ENCODE measurements at places on chromosomes 11 and 22.

GRCh38 chr22:49719046-49719445, 108.6 kb downstream of the BRD1 start:
- no peaks in the 10 kb centered on the region for H3K4me1 ChIP-seq
- H3K4me3 ChIP-seq = no peak overlapping the region
- peaks cover 37% of the 10 kb centered on the region for H3K27me3 ChIP-seq
- no peaks in the 10 kb centered on the region for H3K36me3 ChIP-seq
- H3K27ac ChIP-seq = no peak overlapping the region

GRCh38 chr11:79702303-79702702, 261.5 kb upstream of the TENM4 start:
- no peak overlapping the region for H3K4me3 ChIP-seq
- H3K27me3 ChIP-seq = no peaks in the 10 kb centered on the region
- H3K36me3 ChIP-seq = no peaks in the 10 kb centered on the region
- H3K27ac ChIP-seq = no peak overlapping the region

DNA sequence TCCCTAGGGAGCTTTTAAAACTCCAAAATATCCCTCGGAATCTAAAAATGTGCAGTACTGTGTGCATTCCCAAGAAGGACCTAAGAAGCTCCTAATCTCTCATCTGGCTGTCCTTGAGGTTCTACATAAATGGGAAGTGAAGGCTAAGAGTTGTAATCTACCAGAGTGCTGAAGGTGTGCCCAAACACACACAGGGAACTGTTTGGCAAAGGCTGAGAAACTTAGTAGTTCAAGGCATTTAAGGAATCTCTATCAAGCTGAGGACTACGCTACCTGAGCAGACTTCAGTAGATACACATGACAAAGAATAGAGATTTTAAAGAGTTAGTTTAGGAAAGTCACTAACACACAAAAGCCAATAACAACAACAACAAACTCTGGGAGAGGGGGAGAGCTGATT, 71.1 kb downstream of the TTC28 start:
- H3K4me3 ChIP-seq = no peak overlapping the region
- no peak overlapping the region for H3K27ac ChIP-seq
- H3K36me3 ChIP-seq = no peaks in the 10 kb centered on the region
- no peak for DNase-seq

DNA sequence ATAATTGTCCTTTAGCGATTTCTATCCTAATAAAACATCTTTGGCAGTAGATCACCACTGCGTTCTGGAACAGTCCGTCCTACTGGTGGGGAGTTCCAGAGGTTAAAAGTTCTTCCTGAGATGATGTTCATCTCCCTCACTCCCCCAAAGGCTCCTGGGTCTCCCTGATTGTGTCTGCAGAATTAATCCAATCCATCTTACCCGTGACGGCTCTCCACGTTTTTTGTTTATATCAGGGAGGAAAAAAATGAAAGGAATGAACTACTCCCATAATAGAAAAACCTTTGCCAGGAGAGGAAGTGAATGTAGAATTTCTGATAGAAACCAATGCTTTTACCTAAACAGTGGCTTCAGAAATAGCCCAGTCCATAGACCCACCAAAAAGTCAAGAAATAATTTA, 81.6 kb downstream of the LARGE1 start:
- H3K4me1 ChIP-seq = no peaks in the 10 kb centered on the region
- H3K27me3 ChIP-seq = no peaks in the 10 kb centered on the region
- DNase-seq = no peak
- no peak overlapping the region for H3K4me3 ChIP-seq
- H3K27ac ChIP-seq = no peak overlapping the region
- no peaks in the 10 kb centered on the region for H3K36me3 ChIP-seq

GRCh38 chr22:26199665-26200064, 30.4 kb downstream of the SEZ6L start:
- H3K4me1 ChIP-seq = no peaks in the 10 kb centered on the region
- no peak for DNase-seq
- peaks cover 13% of the 10 kb centered on the region for H3K27me3 ChIP-seq

GRCh38 chr11:82903843-82904586, 2.5 kb downstream of the DDIAS start:
- no peak for DNase-seq
- no peak overlapping the region for H3K27ac ChIP-seq
- no peak overlapping the region for H3K4me3 ChIP-seq
- H3K27me3 ChIP-seq = no peaks in the 10 kb centered on the region
- H3K4me1 ChIP-seq = no peaks in the 10 kb centered on the region

DNA sequence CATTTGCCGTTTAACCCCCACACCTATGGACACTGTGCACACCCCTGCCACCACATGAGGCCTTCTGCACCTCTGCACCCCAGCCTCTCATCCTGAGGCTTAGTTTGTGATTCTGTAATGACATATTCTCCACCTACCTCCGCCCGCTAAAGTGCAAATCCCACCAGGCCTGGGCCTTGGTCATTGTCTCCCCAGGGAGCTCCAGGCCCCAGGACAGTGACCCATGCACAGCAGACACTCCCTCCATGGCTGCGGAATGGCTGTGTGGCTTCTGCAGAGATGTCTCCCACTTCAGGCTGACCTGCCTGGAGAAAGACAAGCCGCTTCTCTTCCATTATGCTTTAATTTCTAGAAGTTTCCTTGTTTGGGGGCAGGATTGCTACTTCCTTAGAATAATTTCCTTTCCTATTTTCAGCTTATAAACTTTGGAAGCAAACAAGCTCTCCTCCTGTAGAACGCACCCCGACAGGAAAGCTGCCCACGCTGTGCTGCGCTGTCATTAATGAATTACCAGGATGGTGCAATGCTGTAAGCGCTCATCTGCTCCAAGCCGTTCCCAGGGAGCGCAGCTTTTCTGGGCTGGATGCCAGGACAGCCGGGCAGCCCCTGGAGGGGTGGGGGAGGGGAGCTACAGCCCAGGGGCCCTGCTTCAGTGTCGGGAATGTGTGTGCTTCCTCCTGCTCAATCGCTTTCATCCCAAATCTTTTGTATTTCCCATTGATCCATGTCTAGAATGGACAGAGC, 618.0 kb downstream of the BRD1 start:
- no peak overlapping the region for H3K4me3 ChIP-seq
- H3K27me3 ChIP-seq = peaks cover 37% of the 10 kb centered on the region
- H3K27ac ChIP-seq = no peak overlapping the region
- peak; percentile 14 for DNase-seq
- H3K4me1 ChIP-seq = no peaks in the 10 kb centered on the region

- no peak overlapping the region for H3K4me3 ChIP-seq
- no peak overlapping the region for H3K27ac ChIP-seq
- no peaks in the 10 kb centered on the region for H3K4me1 ChIP-seq
- H3K27me3 ChIP-seq = no peaks in the 10 kb centered on the region
Observed at GRCh38 chr11:10669258-10670033, 24.1 kb downstream of the IRAG1 start.

DNA sequence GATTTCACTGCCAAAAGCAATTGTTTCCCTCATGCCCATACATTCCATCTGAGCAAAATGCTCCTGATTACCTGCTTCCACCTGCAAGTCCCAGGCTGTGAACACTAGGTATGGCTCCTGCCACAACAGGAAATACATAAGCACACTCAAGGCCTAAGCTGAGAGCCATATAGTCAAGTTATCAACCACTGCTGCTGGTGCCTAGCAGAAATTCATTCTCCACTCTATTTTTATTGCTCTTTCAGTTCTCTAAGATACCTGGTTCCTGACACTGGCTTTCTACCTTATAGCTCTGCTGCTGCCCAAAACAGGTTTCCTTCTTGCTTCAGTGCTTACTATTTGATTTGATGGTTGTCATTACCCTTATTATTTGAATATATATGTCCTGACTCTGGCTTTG, 31.6 kb downstream of the SLC36A4 start:
- no peak overlapping the region for H3K27ac ChIP-seq
- no peak for DNase-seq
- no peaks in the 10 kb centered on the region for H3K27me3 ChIP-seq
- H3K4me3 ChIP-seq = no peak overlapping the region

DNA sequence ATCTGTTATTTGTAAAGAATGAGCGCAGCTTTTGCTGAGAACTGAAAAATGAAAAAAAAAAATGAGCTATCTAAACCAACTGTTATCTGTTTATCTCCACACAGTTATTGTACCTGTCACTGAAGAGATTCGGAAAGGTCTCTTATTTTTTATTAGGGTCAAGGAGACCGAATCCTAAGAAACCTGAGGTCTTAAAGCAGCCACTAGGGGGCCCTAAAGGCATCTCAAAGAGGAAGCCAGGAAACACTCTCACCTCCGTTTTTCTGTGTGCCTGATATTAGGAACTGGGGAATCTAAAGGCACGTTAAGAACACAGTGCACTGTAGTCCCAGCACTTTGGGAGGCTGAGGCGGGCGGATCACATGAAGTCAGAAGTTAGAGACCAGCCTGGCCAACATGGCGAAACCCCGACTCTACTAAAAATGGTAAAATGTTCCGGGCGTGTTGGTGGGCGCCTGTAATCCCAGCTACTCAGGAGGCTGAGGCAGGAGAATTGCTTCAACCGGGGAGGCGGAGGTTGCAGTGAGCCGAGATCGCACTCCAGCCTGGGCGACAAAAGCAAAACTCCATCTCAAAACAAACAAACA, 3.5 kb upstream of the LARGE1 start:
- H3K27me3 ChIP-seq = no peaks in the 10 kb centered on the region
- peak overlapping the region; percentile 14 for H3K27ac ChIP-seq
- H3K4me3 ChIP-seq = no peak overlapping the region

DNA sequence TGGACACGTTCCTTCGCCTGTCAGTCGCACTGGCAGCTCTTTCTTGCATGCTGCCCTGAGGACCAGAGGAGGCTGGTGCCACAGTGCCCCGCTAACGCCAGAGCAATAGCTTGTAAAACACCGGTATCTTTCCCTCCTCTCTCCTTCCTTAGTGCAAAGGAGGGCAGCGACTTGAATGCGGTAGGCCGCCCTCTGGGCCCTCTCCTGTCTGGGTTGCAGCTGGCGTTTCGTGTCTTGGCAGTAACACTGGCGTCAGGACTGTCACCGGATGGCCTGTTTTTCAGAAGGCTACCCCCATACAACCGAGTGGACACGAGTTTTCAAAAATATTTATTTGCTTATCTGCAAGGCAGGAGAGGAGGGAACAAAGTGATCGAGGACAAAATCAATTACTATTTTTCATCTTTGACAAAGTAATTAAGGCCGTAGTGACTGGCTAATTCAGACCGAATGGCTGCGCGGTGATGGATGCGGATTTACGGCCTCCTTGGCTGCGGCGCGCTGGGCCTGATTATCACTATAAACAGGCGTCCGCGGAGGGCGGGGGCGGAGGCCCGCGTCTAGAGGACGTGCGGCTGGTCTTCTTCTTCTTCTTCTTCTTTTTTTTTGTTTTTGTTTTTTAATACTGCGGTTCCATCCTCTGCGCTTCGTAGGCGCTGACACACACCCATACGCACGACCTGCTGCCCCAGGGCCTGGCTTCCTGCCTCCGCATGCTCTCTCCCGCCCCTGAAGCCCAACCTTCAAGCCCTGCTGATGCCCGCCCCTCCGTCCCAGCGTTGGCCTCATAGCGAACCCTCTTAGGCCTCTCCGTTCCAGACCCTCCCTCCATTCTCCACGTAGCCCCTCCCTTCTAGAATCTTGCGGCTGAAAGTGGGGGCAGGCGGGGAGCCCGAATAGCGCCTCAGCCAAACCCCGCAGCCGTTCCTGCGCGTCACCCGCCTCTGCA, 2.9 kb upstream of the SLC6A5 start:
- H3K36me3 ChIP-seq = no peaks in the 10 kb centered on the region
- no peaks in the 10 kb centered on the region for H3K4me1 ChIP-seq
- H3K27ac ChIP-seq = no peak overlapping the region

DNA sequence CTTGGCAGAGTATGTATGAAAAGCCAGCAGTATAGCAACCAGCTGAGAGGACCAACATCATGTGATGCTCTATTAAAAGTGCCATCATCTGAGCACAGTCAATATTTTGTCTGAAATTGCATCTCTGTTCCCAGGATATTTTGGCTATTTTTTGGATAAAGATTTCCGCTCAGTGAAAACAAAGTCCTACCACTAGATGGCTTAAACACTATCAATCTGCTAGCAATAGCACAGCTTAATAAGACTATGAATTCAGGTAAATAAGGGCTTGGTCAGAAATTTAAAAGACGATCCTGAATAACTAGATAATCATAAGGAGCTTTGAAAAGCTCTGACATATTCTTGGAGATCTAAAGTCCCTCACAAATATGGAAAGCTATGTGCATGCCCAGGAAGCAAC, 74.4 kb downstream of the MS4A13 start:
- DNase-seq = no peak
- H3K36me3 ChIP-seq = no peaks in the 10 kb centered on the region
- no peaks in the 10 kb centered on the region for H3K4me1 ChIP-seq
- H3K27ac ChIP-seq = no peak overlapping the region
- H3K4me3 ChIP-seq = no peak overlapping the region

- DNase-seq = no peak
- H3K4me1 ChIP-seq = no peaks in the 10 kb centered on the region
- H3K36me3 ChIP-seq = no peaks in the 10 kb centered on the region
- no peak overlapping the region for H3K27ac ChIP-seq
- H3K27me3 ChIP-seq = no peaks in the 10 kb centered on the region
- no peak overlapping the region for H3K4me3 ChIP-seq
Observed at GRCh38 chr11:114097832-114098231, 38.3 kb downstream of the ZBTB16 start.

DNA sequence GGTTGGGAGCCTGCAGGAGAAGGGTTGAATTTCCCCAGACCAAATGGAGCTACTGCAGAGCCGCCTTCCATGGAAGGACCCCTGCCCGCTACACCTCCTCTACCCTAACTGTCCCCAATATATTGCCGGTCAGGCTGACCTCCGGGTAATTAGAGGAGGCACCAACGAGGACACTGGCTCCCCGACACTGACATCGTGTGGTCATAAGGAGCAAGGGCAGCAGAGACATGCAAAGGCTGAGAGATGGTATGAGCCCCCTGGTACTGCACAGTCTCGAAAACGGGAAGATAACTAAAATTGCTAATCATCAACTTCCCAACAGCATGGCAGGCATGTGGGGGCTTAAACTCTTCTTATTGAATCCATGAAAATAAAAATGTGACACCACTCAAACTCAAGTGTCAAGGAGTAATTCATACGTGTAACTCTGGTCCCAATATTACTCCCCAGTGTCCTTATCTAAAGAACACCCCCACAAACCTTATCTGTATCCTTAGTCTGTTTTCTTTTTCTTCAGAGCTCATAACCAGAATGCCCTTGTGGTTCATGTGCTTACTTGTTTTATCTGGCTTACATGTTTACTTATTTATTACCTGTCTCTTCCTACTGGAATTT, 4.4 kb downstream of the CAVIN3 start:
- H3K4me1 ChIP-seq = peaks cover 4% of the 10 kb centered on the region
- no peak overlapping the region for H3K27ac ChIP-seq
- no peaks in the 10 kb centered on the region for H3K27me3 ChIP-seq
